ENCODE measurements at places on chromosomes 3 and 15.

GRCh38 chr3:58039601-58040000 is 31.4 kb downstream of the FLNB start:
- DNase-seq = no peak

GRCh38 chr3:139227165-139227564 is 116.7 kb upstream of the MRPS22 start:
- DNase-seq = no peak

DNA sequence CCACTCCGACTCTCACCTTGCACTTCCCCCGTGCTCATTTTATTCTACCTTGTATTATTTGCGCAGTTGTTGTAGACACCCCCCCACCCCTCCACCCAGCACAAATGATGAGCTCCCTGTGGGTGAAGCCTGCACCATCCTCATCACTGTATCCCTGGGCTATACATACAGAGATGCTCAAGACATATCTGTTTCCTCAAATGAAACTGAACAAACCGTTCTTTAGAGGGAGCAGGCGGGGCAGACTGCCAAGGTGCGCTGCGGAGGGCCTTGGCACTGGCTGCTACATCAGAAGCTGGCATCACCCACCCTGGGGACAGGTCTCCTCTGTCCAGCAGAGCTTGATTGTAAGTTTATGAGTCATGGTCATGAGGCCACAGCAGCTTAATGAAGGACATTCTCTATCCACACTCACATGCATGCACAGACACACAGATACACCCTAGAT is 29.0 kb downstream of the ADCY5 start:
- no peak for DNase-seq

GRCh38 chr3:2945121-2945520 is 165.1 kb downstream of the IL5RA start:
- no peak for DNase-seq

DNA sequence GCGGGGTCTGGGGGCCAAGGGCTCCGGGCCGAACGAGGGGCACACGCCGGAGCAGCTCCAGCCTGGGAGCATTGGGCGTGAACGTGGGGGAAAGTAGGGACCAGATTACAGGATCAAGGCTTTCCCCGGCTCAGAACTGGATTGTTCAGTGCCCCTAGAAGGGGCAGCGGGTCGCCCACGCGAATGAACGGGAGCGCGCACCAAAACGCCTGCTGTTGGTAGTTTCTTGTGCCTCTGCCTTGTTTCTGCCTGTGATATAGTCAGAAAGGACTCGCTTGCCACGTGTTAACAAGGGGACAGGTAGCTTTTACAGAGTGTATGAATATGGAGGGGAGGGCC is 1.1 kb downstream of the CASR start:
- DNase-seq = no peak
